ENCODE measurements at places on chromosomes 3 and 15.

GRCh38 chr3:110928016-110928662 is 143.5 kb upstream of the NECTIN3 start:
- DNase-seq: no peak

DNA sequence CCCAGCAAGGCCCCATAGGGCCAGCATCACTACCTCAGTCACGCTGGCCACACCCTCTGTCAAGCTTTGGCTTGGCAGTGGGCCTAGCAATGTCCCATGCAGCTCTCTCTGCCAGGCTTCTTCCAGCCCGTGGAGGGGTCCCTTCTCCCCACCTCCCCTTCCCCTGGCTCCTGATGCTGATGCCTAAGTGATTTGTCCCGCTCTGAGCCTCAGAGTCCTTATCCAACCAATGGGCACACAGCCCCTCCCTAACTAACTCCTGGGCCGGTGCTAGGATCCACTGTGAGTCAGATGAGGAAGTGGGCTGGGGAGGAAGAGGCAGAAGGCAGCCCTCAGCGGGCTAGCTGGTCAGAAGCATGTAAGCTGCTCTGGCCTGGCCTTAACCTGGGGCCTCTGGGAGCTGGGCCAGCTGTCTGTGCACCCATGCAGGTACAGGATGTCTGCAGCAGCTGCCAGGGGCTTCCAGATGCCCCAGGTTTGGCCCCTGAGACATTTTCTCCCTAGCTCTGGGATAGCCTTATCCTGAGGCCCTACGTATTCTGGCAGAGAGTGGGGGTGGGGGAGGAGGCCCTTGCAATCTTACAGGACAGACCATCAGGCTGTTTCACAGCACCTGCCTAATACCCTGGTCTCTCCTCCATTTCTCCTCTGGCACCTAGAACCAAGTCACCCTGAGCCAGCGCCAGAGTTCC is 740 bp upstream of the ZBTB47 start:
- DNase-seq: no peak

- no peak for DNase-seq
These were observed 1.3 kb downstream of the FAM43A start for GRCh38 chr3:194686816-194687637.

DNA sequence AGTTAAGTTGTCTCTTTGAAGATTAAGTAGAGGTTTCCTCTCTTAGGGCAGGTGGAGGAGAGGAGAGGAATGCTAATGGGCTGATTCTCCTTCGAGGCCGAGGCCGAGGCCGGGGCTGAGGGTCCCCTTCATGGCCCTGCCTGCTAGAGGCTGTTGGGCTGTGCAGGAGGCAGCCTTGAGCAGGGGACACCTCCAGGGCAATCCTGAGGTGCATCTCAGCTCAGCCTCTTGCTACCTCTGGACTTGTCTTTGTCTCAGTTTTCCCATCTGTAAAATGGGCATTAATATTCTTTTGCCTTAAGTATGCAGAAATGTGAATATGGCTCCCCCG is 97.7 kb upstream of the PRR20G start:
- DNase-seq: no peak

DNA sequence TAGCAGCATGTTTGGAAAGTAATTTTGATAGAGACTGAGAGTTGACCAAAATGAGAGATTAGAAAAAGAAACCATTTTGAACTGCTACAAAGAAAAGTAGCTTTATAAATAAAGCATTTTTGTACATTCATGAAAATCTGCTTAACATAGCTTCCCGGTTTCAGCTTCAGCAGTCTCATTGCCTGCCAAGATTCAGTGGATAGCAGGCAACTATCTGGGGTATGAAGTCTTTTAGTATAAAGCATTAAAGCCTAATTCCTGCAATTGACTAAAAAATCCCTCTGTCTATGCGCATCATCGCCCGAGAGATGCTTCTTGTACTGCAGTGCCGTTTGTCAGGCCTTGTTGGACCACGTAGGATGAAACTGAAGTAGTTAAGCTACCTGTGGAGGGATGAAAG is 588.4 kb downstream of the NAALADL2 start:
- no peak for DNase-seq

DNA sequence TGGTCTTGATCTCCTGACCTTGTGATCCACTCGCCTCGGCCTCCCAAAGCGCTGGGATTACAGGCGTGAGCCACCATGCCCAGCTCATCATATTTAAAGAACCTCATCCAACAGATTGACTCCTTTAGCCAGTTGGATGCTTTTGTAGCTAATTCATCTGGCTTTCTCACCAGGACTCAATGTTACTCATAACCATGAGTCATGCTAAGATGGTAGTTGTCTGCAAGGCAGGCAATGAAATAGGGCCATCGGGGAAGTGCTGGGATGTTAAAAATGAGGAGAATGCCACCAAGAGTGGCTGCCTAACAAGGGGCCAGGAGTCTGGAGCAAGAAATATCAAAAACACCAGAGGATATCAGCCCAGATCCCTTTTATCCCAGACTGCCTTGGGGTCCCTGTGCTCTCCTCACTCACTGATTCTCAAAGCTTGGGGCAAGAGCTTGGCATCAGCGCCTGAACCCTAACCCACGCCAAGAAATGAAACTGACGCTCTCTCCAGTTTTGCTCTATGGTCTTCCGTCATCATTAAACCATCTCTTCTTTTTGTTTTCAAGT is 7.4 kb upstream of the PCOLCE2 start:
- DNase-seq: no peak

GRCh38 chr15:79858469-79858868 is 38.3 kb downstream of the MTHFS start:
- DNase-seq: no peak

DNA sequence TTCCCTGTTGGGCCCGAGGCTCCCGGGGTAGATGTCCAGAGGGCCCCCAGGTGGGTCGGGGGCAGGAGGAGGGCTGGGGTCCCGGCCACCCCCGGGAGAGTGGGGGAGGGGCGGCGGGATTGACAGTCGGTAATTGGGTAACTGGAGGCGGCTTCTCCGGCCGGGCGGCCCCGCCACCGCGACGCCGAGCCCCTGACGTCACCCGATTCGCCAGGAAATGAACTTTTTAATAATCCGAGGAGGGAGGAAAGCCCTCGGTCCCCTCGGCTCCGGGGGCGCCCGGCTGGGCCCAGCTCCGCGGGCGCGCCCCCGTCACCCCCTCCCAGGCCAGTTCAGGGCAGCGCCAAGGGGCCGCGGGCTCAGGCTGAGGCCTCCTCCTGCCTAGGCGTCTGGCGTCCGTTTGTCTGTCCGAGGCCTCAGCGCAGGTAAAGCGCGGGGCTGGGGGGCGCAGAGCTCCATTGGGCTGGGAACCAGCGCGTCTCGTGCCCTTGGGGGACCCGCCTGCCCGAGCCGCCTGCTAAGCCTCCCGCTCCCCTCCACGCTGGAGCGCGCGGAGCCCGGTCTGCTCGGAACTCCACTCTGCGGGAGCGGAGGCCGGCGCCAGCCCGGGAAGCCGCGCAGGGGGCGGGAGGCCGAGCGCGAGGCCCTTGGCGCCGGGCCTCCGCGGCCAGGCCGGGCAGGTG is 3.9 kb downstream of the GATA2 start:
- DNase-seq: no peak

GRCh38 chr3:133935843-133936769 is 40.4 kb upstream of the RAB6B start:
- no peak for DNase-seq

DNA sequence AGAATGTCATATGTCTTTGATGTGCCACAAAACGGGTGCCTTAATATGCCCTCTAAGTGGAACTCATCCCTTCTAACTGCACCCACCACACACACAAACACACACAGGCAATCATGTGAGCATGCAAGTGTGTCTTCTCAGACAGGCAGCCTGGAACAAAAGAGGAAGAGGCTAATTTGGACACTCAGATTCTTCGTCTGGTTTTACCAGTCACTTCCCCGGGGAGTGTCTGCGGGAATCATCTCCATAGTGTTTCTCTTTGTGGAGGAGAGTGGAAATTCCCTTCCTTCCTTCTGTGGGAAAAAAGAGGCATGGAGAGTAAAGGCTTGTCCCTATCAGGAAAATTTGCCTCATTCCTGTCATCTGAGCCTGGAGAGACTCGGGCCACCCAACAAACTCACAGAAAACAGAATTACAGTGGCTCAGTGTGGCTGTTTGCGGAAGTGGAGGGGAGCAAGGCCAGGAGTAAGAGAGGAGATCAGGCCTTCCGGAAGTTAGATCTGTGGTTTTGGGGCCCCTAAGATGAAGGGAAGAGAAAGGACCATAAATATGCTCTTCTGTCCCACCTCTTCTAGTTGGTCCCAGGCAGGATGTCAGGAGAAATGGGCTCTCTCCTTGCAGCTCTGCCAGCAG is 212.6 kb upstream of the SEMA6D start:
- DNase-seq: no peak

- no peak for DNase-seq
These were observed 40.5 kb downstream of the SOX2 start for GRCh38 chr3:181752202-181752671.

DNA sequence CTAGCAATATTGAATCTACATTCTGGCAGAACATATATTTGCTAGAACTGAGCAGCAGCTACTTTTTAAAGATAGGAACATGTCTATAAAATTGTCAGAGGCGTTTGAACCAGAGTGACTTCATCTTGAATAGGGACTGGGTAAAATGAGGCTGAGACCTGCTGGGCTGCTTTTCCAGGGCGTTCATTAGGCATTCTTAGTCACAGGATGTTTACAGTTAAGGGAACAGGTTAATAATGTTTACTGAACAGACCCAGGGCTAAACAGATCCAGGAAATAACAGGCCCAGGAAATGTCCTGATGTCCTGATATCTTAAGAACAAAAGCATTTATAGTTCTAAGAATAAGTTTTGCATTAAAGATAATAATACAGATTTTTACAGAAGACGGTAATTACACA is 34.5 kb upstream of the B3GALNT1 start:
- DNase-seq: no peak

DNA sequence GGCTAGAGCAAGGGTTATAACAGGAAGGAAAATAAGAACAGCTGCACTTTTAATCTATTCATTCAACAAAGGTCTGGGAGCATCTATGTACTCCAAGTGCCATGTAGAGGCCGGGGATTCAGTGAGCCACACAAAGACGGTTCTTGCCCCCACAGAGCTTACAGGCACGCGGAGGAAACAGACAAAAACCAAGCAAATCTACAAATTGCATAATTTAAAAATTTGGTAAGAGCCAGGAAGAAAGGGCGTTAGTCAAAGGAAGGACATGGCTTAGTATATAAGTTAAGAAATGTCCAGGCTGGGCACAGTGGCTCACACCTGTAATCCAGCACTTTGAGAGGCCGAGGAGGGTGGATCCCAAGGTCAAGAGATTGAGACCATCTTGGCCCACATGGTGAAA is 10.4 kb upstream of the GREM1 start:
- no peak for DNase-seq

DNA sequence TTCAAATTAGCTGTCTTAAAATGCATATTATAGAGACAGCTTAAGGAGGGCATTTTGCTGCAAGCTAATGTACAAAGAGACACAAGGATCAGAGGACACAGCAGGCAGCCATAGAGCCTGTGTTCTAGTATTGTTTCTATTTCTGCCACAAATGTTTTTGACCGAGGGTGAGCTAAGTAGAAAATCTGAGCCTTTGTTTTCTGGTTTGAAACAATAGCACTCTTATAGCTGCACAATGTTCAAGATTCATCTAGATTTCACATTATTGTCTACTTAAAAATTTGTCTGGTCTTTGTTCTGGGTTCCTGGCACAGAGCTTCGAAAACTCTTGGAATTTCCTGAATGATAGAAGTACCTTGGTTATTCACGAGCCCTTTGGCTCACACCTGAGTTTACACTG is 40.0 kb upstream of the TUSC7 start:
- DNase-seq: no peak

- no peak for DNase-seq
These were observed 128.5 kb downstream of the SERPINI1 start for GRCh38 chr3:167863811-167864551.

GRCh38 chr15:75227663-75228280 is 26.1 kb downstream of the C15orf39 start:
- no peak for DNase-seq

- no peak for DNase-seq
These were observed 299.8 kb upstream of the EPHA3 start for GRCh38 chr3:88807491-88808105.

- DNase-seq: no peak
These were observed 56.2 kb downstream of the ITGA11 start for GRCh38 chr15:68375716-68376220.

GRCh38 chr15:99157456-99157855 is 52.6 kb downstream of the SYNM start:
- DNase-seq: no peak
